Right cardiac atrium (tissue), 5 donors: ENCODE measurements at places on chromosomes 2 and 18.

- DNase-seq: no peak
These were observed 142.4 kb downstream of the RHBDD1 start for GRCh38 chr2:226978300-226978699.

DNA sequence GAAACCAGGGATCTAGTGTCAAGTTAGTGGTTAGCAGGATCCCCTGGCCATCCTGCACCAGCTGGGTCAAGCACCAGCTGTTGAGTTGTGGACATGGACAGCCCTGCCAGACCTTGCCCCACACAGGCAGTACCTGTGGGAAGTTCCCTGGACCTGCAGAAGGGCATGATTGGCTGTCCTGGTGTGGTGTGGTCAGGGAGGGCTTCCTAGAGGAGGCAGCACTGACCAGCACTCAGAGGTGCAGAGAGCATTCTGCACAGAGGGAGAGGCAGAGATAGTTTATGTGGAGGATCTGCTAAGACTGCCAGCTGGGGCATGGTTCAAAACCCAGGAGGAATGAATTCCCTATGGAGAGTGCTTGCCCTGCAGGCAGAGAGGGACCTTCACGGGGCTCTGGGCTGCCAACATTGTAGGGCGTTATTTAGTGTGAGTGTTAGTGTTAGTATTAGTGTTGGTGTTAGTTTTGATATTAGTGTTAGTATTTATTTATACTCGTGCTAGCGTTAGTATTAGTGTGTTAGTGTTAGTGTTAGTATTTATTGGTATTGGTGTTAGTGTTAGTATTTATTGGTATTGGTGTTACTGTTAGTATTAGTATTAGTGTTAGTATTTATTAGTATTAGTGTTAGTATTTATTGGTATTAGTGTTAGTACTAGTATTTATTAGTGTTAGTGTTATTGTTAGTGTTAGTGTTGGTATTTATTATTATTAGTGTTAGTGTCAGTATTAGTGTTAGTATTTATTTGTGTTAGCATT is 31.9 kb downstream of the TWIST2 start:
- DNase-seq: no peak

GRCh38 chr2:85584857-85585780 is 888 bp downstream of the VAMP5 start:
- DNase-seq: peak; percentile 73

GRCh38 chr2:28142386-28142785 is 250.3 kb upstream of the FOSL2 start:
- DNase-seq: no peak

DNA sequence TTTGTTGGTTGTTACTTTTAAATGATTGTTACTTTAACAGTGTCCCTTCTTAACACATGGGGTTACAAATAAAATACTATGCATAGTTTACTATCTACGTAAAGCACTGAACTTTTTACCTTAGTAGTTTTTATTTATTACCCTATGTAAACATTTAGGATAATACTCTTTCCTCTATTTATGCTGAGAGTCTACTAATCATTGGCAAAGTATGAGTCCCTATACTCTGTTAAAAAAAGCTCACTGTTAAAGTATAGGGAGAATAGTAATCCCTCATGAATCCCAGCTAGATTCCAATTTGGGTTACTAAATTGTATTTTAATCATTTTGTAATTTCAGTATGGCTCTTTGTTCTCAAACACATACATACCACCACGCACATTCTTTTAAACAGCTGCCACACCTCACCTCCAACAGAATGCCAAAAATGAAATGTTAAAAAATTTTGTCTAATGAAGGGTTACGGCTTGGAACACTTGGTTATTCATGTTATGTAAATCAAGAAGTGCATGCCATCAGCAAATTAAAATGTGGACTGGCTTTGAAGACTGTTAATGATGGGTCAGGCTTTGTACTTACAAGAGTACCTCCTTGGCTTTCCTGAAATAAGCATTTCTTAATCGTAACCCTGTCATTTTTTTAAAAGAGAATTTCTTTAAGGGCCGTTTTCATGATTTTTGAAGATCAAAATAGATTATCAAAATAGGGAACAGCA is 104.9 kb downstream of the TMEM247 start:
- DNase-seq: no peak

DNA sequence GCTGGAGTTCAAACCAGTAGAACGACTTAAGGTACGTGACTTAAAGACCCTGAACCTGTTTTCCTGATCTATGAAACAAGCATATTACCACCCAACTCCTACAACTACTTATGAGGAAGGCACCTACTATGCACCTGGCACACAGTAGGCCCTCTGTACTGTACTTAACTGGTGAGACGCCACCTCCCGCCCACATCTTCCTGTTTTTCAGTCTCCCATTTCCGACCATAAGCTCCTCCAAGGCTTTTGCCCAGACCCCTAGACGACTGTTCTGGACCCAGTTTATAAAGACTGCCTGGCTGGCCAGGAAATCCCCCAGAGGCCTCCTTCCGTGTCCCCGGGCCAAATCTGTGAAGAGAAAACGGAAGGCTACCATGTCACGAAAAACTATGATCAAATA is 1.5 kb downstream of the GALNT14 start:
- no peak for DNase-seq

DNA sequence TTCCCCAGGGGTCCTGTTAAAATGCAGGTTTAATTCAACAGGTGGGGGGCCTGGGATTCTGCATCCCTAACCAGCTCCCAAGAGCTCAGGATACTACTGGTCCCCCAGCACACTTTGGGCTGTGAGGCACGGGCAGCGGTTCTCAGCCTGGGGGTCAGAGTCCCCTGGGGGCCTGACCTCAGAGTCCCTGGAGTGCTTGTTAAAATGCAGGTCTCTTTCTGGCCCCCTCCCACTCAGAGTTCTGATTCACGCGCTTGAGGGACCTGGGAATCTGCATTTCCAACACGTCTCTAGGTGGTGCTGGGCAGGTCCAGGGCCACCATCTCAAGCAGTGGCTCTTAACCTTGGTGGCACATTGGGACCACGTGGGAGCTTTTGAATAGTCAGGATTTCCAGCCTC is 2.8 kb upstream of the OTOS start:
- DNase-seq: no peak

- DNase-seq: no peak
These were observed 132.7 kb downstream of the LRP2 start for GRCh38 chr2:169229590-169229989.

DNA sequence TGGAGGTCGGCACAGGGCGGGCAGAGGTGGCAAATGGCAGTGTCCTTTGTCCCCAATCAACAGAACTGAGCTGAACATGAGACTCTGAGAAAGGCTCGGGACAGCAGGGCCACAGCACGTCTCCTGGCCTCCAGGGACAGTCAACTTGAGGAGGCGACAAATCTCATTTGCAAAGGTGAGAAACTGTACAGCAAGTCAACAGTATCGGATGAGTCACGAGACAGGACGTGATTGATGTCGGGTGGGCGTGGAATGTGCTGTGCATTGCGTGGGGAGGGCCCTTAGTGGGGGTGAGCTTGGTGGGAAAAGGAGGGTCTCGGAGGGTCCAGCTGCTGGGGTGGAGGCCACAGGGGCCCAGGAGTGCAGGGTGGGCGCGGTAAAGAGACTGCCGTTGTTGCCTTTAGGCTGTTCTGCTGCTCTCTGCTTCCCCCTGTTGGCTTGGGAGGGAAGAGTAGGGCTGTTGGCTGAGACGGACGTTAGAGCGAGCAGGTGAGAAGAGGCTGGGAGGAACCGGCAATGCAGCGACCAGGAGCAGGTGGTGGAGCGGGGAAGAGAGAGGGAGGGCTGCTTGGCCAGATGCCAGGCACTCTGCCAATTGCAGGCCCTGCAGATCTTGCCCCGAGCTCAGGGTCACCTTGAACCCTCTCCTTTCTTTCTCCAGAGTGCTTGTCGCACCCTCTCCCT is 164.3 kb downstream of the BCL2 start:
- DNase-seq: peak; percentile 78

GRCh38 chr2:152363936-152364335 is 29.0 kb downstream of the FMNL2 start:
- DNase-seq: no peak

- DNase-seq: no peak
These were observed 103.9 kb downstream of the RTN4 start for GRCh38 chr2:54946220-54946805.

- DNase-seq: no peak
These were observed 170.5 kb downstream of the EIPR1 start for GRCh38 chr2:3207091-3207491.

DNA sequence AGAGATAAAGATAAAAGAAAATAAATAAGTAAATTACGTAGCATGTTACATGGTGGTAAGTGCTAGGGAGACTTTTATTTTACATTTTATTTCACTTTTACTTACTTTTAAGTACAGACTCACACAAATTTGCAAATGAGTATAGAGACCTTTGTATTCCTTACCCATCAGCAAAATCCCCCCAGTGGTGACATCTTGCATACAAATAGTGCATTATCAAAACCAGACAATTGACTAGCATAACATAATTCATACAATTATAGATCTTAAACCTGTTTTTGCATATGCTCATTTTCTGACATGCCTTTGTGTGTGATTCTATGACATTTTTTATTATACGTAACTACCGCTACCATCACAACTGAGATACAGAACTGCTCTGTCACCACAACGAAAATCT is 1099.4 kb downstream of the DPP10 start:
- DNase-seq: no peak

DNA sequence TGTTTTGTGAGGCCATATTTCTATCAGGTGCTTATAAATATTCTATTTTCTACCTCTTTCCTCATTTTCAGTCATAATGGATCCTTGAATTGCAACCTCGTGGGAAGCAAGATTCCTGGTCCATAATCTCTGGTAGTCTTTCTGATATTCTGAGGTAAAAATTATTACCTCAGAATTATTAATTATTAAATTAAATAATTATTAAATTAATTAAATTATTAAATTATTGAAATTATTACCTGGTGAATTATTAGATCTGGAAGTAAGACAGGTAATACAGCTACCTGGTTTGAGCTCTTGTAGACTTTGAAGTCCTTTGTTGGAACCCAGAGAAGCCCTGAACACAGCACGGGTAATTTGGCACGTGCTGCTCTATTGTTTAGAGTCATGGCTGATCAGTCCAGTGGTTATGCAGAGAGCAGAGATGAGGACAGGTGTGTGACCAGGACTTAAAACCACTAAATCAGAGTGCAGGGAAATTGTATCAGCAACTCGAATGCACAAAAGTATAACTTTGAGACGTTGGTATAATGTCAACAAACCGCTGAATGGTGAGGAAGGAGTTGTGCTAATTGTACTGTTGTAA is 46.8 kb upstream of the PTPRM start:
- DNase-seq: no peak

DNA sequence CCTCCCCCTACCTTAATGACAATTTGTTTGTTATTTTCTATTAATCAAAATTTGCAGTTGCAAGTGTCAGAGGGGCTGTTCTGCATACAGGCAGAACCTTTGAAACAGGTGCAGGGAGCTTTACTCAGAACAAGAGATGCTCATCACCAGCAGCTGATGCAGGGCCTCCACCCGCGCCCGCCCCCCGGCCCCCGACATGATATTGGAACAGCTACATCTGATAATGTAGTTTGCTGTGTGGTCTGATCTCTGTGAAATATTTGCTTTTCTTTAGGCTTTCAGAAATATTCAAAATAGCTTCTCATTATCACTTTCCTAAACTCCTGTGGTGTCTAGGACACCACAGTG is 130.0 kb downstream of the PRKCE start:
- DNase-seq: no peak

DNA sequence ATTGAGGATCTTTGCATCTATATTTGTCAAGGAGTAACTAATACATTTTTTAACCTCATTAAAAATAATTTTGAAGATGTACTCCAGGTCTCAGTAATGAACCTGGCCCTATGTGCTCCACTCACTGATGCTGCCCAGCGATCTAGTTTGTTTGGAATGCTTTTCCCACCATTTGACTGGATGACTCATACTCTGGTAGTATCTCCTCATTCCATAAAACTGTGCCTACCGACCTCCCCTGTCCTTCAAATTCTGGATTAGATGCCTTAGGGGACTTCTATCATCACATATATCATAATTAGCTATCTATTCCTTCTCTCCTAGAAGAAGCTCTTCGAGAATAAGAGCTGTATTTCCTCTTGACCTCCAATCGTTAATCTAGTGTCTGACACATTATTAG is 83.8 kb downstream of the FAM117B start:
- no peak for DNase-seq

- DNase-seq: no peak
These were observed 74.8 kb upstream of the SMIM21 start for GRCh38 chr18:75502286-75502685.

GRCh38 chr2:65549257-65549627 is 116.8 kb upstream of the SPRED2 start:
- DNase-seq: no peak

- DNase-seq: no peak
These were observed 6.0 kb upstream of the NCK2 start for GRCh38 chr2:105738658-105739241.

- DNase-seq: no peak
These were observed 204.2 kb upstream of the CDH20 start for GRCh38 chr18:61129001-61129400.

DNA sequence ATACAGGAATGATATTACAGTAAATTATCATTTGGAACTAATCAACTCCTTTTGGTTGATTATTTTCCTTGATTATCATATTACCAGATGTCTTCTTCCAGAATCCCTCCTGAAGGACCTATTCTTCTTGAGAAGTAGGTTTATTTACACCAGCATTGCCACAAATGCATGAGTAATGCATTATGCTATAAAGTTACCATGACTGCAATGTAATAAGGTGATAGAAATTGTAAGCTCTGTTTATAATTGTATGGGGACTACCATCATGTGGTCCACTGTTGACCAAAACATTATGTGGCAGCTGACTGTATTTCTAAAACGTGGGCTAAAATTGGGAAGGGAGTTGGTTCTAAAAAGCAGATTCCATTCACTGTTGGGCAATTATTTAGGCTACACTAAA is 602.2 kb downstream of the NYAP2 start:
- DNase-seq: no peak

DNA sequence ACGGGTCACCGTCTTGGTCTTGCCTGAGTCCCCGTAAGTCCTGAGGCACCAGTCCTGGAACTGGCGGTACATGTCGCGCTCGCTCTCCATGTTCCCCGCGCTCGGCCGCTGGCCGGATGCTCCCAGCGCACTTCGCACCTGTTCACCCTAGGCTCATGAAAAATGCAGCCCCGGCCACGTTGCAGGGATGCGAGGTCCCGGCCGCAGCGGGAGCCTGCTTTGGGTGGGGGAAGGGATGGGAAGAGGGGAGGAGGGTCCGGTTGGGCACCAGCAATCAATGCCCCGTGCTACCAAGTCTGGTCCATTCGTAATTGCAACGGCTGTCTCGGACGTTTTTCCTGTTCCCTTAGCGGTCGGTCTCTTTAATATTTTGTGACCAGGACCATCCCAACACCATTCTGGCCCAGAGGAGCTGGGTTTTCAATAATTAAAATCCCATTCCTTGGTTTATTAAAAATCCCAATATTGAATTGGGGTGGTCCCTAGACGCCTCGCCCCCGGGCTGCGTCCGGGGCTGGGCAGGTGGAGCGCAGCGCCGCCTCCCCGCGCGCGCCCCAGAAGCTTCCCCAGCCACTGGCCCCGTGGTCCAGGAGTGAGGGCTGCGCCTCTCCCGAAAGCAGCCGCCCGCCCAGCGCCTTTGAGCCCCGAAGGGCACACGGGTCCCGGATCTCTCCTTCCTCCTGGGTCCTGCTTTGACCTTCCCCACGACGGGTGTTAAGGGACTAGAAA is 1.4 kb downstream of the NOL4 start:
- peak; percentile 18 for DNase-seq
